ENCODE measurements at places on chromosomes 5 and 9.

GRCh38 chr5:39775086-39775796 is 350.5 kb upstream of the DAB2 start:
- DNase-seq = peak; percentile 85

GRCh38 chr9:106693558-106693957 is 169.4 kb upstream of the ZNF462 start:
- DNase-seq = no peak

DNA sequence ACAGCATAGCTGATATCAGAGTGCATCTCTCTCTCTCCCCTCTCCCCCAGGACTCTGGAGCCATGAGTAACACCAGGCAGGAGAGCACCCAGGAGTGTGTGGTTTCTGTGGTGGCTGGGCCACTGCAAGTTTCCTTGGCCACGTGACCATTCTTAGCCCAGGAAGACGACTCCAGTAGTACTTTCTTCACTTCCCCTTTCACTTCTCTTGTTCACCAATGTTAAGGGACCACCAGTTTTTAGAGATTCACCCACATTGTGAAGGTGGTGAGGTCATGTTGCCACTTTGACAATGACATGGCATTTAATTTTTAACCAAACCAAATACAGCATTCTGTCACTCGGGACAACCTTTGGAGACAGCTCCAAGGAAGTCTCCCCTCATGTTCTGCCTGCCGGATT is 17.9 kb upstream of the DAPK1 start:
- peak; percentile 52 for DNase-seq

DNA sequence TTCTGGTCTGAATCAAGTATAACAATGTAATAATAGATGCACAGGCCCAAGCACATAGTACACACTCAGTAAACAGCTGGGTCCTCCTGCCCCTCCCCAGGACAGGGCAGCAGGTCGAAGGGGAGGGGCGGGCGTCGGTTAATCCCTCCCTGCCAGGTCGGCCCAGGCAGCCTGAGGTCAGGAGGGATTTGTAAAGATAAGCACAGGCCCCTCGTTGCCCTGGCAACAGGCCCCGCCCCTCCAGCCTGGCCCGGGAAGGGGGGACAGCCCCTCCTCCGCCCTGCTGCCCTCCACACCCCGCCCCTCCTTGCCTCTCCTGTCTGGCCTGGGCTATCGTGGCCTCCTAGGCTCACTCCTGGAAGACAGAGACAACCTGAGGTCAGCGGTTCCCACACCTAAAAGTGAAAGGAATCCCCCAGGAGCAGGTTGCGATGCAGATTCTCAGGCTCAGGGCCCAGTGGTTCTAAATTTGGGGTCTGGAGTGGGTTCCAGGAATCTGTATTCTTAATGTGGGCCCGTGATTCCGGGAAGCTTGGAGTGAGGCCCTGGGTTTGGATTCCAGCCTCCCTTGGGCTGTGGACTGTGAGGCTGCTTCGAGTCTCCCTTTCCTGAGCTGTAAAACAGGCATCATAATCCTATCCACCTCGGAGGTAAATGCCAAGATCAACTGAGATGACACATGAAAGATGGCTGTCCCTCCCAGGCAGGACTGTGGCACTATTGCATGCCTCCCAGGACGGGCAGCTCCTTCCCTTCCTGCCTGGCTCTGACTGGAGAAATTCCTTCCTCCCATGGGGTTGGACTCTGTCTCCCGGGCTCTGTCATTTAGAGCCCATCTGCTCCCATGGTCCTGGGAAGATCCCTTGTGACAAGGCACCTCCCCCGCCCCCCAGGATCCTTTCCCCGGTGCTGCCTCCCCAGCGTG is 4.4 kb downstream of the CRB2 start:
- DNase-seq = no peak

GRCh38 chr5:24831989-24832388 is 187.2 kb upstream of the CDH10 start:
- no peak for DNase-seq

GRCh38 chr5:124677374-124678351 is 68.8 kb downstream of the ZNF608 start:
- DNase-seq = no peak

GRCh38 chr5:129724647-129725046 is 23.2 kb upstream of the MINAR2 start:
- DNase-seq = no peak

GRCh38 chr9:126125992-126126409 is 200.6 kb upstream of the MVB12B start:
- DNase-seq = no peak

DNA sequence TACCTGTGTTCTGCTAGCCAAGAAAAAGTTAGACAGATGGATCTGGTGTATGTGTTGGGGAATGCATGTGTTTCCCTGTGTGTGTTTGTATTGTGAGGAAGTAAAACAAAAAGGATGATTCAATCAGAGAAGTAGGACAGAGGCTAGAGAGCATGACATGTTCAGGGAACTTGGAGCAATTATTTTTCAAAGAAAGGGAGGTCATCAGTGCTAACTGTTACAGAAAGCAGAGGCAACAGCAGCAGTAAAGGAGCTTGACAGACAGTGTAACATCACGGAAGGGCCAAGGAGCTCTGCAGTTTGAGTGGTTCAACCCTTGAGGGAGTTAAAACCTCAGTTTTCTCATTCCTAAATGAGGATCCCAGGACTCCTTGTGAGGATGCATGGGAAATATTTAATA is 13.2 kb downstream of the SPINK1 start:
- no peak for DNase-seq

DNA sequence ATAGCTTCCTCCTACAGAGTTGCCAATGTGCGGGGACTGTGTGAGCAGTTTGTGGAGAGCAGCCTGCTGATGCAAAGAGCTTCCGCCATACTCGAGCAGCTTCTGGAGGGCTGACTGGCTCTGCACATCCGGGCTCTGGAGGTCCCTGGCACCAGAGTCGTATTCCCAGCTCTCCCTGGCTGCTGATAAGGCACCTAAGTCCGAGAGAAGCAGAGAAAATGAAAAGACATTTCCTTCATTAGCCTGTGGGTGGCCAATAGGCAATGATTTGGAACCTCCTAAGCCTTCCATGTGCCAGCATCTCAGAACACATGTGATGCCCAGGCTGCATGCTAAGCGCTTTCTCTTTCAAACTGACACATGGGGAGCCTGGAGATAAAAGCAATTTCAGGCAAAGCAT is 94.3 kb downstream of the TSSK1B start:
- no peak for DNase-seq

DNA sequence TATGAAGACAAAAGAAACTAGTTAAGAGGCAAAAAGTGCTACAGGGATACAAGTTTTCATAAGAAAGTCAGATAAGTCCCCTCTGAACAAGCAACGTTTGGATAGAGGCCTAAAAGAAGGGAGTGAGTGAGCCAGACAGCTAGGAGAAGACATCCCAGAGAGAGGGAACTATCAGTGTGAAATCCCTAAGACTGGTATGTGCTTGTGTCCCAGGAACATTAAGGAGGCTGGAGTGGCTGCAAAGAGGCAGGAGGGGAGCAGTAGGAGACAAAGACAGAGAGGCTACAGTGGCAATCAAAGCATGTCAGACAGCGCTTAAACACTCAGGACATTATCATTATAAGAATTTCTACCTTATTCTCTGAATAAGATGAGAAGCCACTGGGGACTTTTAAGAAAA is 139.1 kb upstream of the STK32A start:
- DNase-seq = no peak

DNA sequence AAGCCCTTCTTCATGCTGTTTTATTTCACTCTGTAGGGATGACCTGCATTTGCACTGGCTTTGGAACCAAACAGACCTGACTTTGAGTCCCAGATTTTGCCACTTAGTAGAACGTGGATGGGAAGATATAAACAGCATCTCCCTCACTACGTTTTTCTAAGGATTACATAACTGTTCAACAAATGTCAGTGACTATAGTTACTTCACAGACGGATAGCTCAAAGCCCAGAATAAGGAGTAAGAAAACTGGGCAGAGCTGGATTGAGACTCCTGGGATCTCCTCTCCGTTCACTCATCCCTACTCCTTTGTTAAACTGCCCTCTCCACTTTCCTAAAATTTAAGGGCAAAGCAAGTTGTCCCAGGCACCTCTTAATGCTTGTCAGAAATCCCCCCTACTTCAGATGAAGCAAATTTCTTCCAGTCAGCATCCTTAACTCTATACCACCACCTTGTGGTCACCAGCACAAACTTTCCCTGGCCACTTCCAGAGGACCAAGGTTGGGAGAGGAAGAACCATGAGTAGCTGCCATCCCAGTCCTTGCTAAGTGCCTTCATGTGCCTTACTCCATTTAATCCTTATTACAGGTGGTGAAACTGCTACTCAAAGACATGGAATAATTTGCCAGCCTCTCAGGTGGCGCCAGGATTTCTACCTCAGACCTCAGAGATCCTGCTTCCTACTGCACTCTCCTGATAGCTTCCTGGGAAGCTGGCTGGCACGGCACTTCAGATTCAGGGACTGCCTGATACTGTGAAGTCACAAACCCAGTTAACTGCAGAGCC is 38.4 kb downstream of the EGR1 start:
- DNase-seq = peak; percentile 69

GRCh38 chr5:31987985-31988710 is 186.0 kb downstream of the GOLPH3 start:
- peak; percentile 95 for DNase-seq

Data from astrocyte of the spinal cord (primary cell).